ENCODE measurements at places on chromosomes 3 and 15.

DNA sequence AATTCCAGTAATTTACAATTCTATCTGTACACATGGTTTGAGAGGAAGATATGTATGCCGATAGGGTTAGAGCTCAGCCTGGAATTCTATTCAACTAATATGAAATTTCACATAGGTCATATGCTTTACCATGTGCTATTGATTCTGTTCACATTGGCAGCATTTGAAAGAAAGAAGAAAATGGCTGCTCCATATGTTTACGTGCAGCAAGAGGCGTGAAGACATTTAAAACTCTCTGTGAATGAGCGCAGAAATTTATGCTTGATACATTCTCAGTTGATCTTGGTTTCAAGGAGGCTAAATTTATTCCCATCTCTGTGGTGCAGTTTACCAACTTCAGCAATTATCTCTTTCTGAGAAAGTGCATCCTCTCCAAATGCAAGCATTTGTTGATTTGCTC, 478.9 kb downstream of the CNTN4 start:
- DNase-seq = no peak

GRCh38 chr15:85603160-85603559, 191.6 kb downstream of the KLHL25 start:
- DNase-seq = no peak

DNA sequence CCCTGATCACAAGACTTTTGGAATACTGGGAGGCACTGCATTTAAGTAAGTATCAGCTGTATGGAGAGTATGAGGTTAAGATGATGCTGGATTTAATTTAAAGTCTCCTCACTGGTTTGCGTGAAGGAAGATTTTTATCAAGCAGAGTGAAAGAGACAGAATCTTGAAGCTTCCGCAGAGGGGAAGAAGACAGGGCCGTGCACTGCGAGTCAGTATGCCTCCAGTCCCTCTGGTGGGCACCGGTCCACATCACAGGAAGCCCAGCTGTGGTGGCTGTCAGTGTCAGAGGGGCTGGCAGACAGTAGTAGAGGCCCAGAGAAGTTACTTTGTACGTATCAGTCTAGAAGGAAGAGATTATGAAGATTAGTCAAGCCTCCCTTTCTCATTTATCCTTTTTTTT, 379.0 kb upstream of the TPRG1 start:
- DNase-seq = no peak

DNA sequence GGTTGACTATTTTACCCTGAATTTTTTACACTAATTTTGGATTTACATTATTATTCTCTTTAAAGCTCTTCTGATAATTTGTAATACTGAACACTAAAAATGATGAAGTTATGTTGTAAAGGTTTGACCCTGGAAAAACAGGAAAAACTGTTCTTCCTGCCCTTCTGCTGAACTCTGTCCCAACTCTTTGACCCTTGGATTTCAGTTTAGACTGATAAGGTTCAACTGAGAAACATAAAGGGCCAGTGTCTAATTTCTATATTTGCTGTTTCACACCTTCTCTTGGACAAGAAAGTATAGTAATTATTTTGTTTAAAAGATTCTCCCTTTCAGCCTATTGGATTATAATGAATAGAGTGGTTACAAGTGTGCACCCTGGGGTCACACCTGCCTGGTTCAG, 12.8 kb upstream of the TMOD3 start:
- DNase-seq = no peak

DNA sequence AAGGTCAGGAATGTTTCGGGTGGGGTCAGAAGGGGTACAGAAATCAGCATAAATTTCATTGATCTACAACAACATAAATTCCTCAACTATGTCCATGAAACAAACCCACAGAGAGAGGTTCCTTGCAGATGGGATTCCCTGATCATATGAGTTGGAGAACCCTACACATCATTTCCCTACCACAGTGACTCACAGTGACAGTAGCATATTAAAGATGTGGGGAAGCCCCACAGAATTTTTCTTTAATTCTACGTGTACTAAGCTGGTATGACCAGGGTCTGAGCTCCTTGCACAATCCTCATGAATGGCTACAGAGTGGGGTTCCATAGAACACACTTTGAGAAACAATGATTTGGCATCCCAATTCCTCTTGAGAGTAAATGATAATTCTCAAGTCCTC, 116.9 kb upstream of the RAD18 start:
- DNase-seq = no peak

DNA sequence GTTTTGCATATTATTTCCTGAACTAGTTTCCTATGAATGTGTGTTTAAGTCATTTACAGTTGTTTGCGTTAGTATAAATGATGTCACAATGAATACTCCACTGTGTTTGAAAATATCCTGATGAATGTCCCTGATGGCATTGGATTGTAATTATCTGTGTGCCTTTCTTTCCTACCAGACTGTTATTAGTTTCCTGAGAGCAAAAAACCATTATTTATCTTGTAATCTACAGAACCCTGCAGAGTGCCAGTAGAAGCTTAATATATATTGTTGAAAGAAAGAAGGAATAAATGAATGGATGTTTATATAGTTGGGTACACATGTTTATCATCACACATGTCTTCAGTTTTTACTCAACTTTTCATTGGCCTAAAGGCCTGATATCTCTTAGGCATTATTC, 312.6 kb downstream of the AGBL1 start:
- no peak for DNase-seq

GRCh38 chr3:89314454-89315098, 207.2 kb downstream of the EPHA3 start:
- DNase-seq = no peak

GRCh38 chr3:69823743-69824142, 84.5 kb downstream of the MITF start:
- no peak for DNase-seq

GRCh38 chr3:44259404-44259803, 17.7 kb downstream of the TOPAZ1 start:
- DNase-seq = no peak

- peak; percentile 80 for DNase-seq
Observed at GRCh38 chr15:40098489-40099261, 10.0 kb downstream of the BMF start.

DNA sequence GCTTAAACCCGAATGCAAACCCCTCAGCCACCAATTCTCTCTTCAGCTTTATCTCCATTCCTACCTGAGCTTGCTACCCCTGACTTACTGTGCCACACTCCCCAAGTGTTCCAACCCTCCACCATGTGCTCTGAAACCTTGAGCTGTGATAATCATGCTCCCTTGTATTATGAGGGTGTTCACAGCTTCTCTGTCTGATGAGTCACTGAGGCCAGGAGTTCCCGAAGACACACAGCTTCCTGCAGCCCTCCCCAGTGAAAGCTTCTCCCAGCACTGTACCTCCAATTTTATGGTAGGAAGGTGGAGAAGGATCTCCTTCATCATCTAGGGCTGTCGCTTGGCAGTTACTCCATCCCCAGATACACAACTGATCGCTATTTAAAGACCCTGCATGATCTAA, 24.9 kb downstream of the STAC start:
- no peak for DNase-seq

DNA sequence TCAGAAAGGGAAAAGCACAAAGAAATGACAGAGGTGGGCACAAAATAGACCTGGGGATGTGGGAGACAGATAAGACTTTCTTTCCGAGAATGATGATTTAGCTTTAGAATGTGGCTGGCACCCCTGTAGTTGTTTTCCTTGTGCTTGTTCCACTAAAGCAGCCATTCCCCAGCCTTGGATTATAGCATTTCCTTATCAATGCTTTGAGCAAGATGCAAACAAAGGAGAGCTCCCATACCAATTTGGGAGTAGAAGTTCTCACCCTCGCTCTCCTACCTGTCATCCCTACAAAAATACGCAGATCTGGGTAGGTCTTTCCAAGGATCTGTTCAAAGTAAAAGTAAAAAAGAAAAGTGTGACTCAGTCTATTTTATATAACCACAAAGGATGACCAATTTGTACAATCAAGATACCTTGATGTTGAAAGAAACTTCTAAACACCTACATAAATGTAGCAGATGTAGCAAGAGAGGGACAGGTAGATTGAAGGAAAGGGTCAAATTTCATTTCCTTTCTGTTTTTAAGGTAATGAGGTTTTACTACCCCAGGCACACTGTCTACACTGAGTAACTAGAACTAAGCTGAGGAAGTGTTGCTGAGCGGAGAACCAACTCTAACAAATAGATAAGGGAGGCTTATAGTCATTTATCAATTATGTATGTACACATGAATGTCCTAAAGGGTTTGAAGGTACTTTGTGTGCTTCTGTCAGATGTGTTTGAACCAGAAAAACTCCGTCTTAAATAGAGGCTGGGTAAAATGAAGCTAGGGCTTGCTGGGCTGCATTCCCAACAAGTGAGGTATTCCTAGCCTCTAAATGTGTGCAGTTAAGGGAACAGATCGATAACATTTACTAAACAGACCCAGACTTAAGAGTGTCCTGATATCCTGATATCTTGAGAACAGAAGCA, 91.1 kb upstream of the LRRN1 start:
- no peak for DNase-seq

- peak; percentile 3 for DNase-seq
Observed at GRCh38 chr3:62493109-62493801, 119.9 kb upstream of the FEZF2 start.

DNA sequence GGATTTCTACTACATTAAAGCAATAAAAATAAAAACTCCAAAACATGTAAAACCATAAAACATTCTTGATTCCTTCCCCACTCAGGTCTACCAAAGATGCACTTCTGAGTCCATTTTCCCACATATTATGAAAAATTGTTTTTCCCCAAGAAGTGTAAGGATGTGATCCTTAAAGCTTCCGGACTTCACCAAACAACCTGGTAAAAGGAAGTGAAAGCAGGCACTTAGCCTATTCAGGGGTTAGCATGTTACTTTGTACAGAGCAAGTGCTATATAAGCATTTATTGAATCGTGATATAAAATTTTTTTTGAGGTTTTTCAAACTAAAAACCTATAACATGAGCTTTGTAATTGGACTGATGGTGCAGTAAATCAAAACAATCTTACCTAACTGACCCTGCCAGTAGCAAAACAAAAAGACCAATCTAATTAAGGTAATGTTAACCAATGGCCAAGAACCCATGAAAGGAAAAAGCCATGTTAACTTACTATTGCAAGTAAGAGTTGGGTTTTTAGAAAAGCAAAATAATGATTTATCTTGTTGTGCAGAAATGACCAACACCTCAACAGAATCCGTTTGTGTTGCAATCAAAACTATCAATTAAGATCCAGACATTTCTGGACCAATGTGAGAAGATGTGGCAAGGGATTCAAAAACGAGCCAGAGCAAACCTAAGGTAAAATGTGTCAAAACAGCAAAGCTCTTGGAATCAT, 1.8 kb downstream of the SETD2 start:
- DNase-seq = no peak

DNA sequence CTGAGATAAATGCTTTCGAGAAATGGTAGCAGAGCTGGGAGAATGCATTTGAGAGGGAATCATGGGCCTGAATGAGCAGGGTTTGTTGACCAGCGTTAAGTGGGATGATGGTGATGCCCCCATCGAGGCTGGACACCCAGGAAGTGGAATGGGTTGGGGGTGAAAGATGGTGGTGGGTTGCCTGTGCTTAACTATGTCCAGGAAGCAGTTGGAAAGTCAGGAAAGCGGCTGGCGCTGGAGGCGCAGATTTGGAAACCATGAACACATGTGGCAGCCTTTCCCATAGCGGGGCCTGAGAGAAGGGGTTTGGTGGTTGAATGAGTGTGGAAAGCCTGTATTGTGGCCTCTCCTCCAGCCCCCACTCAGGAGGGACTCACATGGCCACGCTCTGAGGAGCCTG, 80.7 kb downstream of the AAGAB start:
- no peak for DNase-seq

DNA sequence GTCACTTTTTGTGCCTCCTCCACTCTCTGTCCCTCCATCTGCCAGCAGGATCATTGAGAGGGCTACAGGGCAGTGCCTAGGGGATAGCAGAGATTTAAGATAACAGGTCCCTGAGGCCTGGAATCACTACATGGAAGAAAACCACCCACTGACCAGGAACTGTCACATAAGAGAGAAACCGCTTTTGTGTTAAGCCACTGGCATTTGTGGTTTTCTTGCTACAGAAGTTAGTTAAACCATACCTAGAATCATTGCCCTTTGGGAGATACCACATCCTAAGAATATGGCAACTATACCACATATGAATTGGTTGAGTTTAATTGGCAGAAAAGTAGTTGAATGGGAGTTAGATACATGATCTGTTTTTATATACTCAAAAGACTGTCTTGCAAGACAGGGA, 112.8 kb upstream of the LPP start:
- no peak for DNase-seq

- DNase-seq = no peak
Observed at GRCh38 chr3:46252980-46253379, 10.7 kb downstream of the CCR3 start.

GRCh38 chr15:38041576-38041975, 107.1 kb downstream of the TMCO5A start:
- DNase-seq = no peak

DNA sequence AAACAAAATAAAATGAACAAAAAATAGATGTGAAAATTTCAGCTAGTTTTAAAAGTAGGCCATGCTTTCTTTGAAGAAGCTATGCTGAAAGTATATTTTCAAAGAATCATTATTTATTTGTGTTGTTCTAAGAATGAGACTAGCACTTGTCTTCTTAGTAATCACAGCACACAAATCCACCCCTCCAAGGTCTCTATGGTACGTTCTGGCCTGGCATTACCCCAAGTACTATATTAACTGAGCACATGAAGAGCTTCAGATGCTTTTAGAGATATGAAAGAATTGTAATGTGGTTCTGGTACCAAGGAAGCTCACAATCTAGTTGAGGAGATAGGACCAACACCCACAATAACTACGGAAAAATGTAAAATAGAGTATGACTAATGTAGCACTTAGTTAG, 416.5 kb downstream of the PLCL2 start:
- no peak for DNase-seq

DNA sequence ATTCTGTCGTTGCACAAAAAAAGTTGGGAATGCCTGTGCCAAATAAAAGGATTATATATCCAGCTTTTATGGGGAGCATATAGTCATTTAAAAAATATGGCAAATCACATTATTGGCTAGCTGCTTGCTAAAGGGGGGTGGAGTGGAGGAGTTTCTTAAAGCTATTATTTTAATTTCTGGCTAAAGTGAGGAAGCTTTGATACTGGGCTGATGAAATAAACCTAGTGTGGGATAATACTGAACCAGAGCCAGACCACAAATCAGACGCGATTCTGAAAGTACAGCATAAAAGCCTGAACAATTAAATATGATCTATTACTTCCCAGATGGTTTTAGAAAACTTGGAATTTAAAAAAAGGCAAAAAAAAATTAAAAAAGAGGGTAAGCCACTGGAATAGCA, 14.4 kb downstream of the POLR2M start:
- no peak for DNase-seq

- no peak for DNase-seq
Observed at GRCh38 chr3:151593928-151594327, 133.1 kb upstream of the IGSF10 start.

GRCh38 chr15:79615754-79616153, 183.6 kb downstream of the MINAR1 start:
- no peak for DNase-seq

DNA sequence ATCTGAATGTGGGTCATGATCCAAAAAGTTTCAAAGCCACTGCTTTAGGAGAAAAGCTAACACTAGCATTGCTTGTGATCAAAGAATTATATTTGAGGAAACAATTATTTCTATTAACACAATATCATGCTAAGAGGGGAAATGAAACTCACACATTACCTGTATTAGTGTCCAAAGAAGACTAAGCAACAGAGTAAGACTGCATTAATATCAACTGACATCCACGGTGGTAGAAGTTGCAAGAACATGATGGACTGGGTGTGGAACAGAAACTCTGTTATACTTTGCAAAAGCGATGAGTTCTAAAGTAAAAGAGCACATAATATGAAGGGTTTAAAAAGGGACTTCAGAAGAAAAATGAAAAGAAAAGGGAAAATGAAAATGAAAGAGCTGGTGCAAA, 648.3 kb upstream of the NECTIN3 start:
- no peak for DNase-seq
